ENCODE measurements at places on chromosomes 4 and X.
A peak's percentile ranks its signal among the peaks of the same experiment; 100 is the strongest.

- DNase-seq: no peak
These were observed 75.4 kb downstream of the TMEM131L start for GRCh38 chr4:153541456-153542096.

DNA sequence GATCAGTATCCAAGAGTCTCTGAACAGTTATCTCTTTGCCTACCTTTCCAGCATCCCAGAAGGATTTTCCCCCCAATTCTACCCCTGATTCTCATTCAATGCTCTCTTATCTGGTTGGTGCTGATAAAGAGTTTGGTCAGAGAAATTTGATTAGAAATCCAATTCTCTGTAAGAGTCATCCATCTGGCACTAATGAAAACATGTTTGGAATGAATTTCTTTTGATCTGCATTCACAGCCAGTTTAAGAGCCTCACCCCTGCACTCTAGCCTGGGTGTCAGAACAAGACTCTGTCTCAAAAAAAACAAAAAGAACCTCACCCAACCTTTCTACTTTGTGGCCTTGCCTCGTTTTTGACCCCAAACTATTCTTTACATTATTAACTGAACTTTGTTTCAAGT lies 122.1 kb downstream of the MANBA start:
- no peak for DNase-seq

GRCh38 chr4:168856312-168856711 lies 153.7 kb downstream of the CBR4 start:
- no peak for DNase-seq

DNA sequence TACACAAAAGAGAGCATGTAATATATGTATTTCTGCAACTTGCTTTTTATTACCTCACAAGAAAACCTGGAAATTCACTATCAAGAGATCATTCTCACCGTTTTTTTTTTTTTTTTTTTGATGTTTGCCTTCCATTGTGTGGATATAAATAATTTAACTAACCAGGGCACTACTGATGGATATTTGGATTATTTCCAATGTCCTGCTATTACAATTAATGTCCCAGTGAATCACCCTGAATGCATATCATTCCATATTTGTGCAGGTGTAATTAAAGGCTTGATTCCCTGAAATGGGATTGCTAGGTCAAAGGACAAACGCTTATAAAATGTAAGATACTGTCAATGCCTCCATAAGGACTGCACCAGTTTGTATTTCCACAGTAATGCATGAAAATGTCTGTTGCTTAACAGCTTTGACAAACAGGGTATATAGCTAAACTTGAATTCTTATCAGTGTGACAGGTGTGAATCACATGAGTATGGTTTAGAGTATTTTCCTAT lies 87.8 kb downstream of the NCAPG start:
- no peak for DNase-seq

- DNase-seq: peak; percentile 79
These were observed 45.9 kb downstream of the TSC22D3 start for GRCh38 chrX:107729558-107730297.

DNA sequence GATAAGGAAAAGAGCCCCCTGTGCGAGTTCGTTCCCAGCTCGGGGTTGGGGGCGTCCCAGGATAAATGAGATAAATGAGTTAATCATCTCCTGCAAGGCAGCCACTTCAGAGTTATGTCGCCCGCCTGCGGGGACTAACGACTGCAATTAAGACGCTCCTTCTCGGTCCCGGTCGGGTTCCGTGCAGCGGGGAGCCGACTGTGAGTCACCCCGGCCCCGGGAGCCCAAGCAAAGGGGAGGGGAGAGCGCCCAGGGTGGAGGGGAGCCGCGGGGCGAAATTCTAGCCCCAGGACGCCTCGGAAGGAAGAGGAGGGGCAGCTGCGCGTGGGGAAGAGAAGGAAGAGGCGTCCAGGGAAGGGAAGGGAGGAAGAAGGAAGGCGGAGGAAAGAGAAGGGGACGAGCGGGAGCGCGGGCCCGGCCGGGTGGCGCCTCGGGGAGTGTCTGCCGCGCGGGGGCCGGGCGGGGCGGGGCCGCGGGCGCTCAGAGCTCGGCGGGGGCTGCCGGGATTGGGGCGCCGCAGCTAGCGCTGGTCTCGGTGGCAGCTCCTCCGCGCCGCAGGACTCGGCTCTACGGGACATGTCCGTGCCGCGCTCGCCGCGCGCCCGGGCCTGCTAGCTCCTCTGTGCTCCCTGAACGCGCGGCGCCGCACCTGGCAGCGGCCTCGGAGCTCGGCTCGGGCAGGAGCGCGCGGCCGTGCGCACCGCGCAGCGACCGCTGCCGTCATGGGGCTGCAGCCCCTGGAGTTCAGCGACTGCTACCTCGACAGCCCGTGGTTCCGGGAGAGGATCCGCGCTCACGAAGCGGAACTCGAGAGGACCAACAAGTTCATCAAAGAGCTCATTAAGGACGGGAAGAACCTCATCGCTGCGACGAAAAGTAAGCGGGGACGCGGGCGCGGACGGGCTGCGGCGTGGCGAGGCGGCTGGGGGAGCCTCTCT lies at the start of gene ARHGAP10:
ARHGAP10 (plus strand) TSS at position 509 of the 938 bp plus-strand sequence; CDS start at position 723, 214 bp downstream.
- peak; percentile 75 for DNase-seq

- no peak for DNase-seq
These were observed 54.7 kb upstream of the PRDM8 start for GRCh38 chr4:80142394-80143306.

DNA sequence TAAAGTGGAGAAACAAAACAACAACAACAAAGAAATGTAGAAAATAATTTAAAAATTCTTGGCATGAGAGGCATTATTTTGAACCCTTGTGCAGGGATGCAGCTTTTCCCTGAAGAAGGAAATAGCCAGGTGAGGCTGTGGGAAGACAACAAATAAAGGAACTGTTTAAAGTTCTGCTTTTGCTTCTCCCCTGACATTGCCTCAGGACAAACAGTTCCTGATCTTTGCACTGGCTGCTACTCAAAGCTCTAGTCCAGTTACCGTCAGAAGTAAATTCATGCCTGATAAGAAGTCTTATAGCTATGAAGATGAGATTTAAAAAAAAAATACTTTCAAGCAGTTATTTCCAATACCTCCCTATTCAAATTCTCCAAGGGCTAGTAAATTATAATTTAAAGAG lies 233.8 kb downstream of the IL15 start:
- DNase-seq: no peak

GRCh38 chr4:13910556-13910955 lies 283.0 kb upstream of the BOD1L1 start:
- DNase-seq: no peak

GRCh38 chr4:947491-947971 lies 15.3 kb downstream of the TMEM175 start:
- peak; percentile 53 for DNase-seq

- DNase-seq: no peak
These were observed 738.0 kb upstream of the PITX2 start for GRCh38 chr4:111360906-111361305.

DNA sequence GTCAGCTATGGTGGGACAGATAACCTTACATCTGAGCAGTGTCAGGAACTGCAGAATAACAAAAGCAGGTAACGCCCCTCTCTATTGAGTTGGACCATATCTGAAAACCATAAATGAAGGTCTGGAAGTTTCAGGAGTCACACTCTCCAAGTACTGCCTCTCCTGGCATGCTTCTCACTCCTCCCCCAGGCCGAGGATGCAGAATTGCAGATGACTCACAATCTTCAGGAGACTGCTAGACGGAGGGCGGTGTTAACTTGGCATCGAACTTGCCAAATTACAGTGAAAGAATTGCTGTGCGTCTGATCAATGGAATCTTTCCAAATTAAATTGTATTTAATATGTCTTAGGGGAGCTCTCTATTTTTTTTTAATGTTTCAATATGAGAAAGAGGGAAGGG lies 67.1 kb upstream of the TRIM2 start:
- peak; percentile 62 for DNase-seq

GRCh38 chrX:22383988-22384387 lies 111.3 kb downstream of the CBLL2 start:
- DNase-seq: no peak

GRCh38 chr4:14906805-14907204 lies 95.5 kb upstream of the CPEB2 start:
- DNase-seq: no peak

GRCh38 chrX:13990126-13990800 lies 39.4 kb downstream of the GEMIN8 start:
- no peak for DNase-seq

GRCh38 chr4:105548483-105548882 lies 3.9 kb upstream of the ARHGEF38 start:
- DNase-seq: no peak

GRCh38 chr4:24070117-24070516 lies 180.3 kb upstream of the PPARGC1A start:
- no peak for DNase-seq

DNA sequence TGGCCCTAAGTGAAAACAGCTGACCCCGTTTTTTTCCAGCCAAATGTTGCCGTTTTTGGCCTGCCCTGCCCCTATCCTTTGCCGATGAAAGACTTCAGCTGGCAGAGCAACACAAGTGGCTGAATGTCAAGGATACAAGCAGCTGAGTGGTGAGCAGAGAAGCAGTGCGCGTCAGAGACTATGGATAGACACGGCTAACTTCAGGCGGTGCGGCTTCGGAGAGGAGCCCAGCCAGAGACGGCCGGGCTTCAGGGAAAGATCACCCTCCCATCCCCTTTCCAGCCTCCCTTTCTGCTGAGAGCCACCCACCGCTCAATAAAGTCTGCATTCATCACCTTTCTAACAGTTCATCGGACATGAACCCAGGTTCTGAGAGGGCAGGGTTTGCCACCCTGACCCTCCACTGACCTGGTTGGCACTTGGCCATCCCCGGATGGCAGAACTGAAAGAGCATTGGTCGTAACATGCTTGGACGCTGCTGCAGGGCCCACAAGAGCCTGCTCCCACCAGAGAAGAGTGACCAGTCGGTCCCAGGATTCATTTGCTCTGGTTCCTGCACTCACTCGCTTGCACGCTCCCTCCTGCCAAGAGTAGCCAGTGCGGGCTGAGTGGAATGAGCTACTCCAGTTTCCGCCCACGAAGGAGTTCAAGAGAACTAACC lies 125.8 kb downstream of the PPEF1 start:
- peak; percentile 80 for DNase-seq

DNA sequence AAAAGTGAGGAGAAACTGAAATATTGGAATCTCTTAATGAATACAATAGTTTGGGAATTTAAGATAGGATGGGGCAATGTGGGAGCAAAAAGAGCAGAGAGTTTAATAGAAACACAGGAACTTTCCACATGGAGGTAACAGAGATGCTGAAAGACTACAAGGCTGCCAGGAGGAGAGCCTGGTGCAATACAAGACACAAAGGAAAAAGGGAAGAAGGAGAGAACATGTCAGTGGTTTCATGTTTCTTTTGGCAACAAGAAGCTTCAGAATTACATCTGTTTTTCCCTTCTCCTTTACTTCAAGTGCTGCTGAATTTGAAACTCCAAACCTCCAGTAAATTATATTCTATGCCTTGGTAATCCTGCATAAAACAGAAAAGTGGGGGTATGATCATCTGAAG lies 474.3 kb downstream of the FAT4 start:
- DNase-seq: no peak

DNA sequence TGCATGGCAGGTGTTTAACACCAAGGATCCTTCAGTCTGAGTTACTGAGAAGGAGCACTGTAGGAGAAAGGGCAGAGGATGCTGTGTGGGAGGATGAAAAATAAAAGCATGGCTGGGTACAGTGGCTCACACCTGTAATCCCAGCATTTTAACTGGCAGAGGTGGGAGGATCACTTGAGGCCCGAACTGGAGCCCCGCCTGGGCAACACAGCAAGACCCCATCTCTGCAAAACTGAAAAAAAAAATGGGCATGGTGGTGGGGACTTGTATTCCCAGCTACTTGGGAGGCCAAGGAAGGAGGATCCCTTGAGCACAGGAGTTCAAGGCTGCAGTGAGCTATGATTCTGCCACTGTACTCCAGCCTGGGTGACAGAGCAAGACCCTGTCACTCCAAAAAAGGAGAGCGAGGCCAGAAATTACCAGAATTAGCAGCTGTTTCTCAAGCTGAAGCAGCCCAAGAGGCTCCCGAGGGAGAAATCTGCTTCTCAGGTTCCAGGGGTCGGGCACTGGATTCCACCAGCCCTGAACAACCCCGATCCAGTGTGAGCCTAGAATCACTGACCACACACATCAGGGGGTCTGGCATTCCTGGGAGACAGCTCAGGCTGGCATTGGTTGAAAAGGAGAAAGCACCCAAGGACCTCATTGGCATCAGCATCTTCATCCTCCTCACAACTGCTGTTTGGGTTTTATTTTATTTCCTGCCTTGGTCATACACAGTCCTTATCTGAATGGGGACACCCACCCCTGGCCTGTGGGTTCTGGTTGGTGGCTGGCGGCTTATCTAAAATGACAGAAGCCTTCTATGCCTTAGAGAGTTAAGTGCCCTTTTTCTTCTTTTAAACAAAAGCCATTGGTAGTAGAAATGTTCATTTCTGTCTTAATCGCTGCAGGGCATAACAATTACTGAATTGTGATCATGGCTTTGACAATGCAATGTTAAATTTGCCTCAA lies 66.3 kb upstream of the TRIM2 start:
- no peak for DNase-seq

Data from tibial artery (tissue), 4 donors.